Tibial nerve (tissue), 4 donors: ENCODE measurements at places on chromosomes 6 and 20. TPM values are rescaled to one million over a fixed set of nuclear protein-coding genes. Genes with fewer than 3 reads are reported as not detected.

DNA sequence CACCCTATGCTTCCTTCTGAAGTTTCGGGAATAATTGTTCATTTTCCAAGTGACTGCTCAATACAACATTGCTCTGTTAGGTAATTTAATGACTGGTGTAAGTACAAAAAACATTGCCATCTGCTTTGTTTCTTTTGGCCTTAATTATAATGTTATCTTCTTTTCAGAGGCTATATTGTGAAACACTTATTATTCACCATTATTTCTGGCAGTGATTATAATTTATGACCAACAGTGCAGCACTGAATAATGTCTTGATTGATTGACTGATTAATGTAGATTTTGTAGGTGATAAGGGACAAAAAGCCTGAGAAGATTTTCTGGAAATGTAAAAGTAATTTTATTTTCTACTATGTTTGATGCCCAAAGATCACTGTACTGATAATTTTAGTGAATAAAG lies 377.7 kb downstream of the PLCB1 start:
- no peak for DNase-seq
- H3K27me3 ChIP-seq, result no peaks in the 10 kb centered on the region

GRCh38 chr6:3227363-3228045 lies at the start of gene TUBB2B:
TSS of gene TUBB2B (minus strand) at chr6:3227653. CDS start at chr6:3227543, 110 bp downstream.
- no peak for DNase-seq
- peaks cover 53% of the 10 kb centered on the region for H3K4me1 ChIP-seq
- peak within 1 kb of the TSS; percentile 92 for H3K27ac ChIP-seq
- peak within 1 kb of the TSS; percentile 49 for H3K4me3 ChIP-seq

GRCh38 chr6:116444575-116444974 lies 16.6 kb upstream of the CALHM6 start:
- H3K4me3 ChIP-seq, result no peak overlapping the region
- no peaks in the 10 kb centered on the region for H3K36me3 ChIP-seq
- DNase-seq, result no peak
- no peaks in the 10 kb centered on the region for H3K27me3 ChIP-seq
- peaks cover 41% of the 10 kb centered on the region for H3K4me1 ChIP-seq

GRCh38 chr6:108598305-108598863 lies 37.7 kb downstream of the FOXO3 start:
- no peaks in the 10 kb centered on the region for H3K36me3 ChIP-seq
- no peak overlapping the region for H3K4me3 ChIP-seq
- DNase-seq, result no peak
- peaks cover 57% of the 10 kb centered on the region for H3K4me1 ChIP-seq
- H3K27ac ChIP-seq, result peak overlapping the region; percentile 6
- no peaks in the 10 kb centered on the region for H3K27me3 ChIP-seq

OR2H2 gene
- total RNA-seq, result not detected

- no peak overlapping the region for H3K4me3 ChIP-seq
- DNase-seq, result no peak
- no peaks in the 10 kb centered on the region for H3K36me3 ChIP-seq
- no peak overlapping the region for H3K27ac ChIP-seq
- no peaks in the 10 kb centered on the region for H3K27me3 ChIP-seq
Measured at GRCh38 chr6:37099442-37099841, 70.5 kb upstream of the PIM1 start.

DNA sequence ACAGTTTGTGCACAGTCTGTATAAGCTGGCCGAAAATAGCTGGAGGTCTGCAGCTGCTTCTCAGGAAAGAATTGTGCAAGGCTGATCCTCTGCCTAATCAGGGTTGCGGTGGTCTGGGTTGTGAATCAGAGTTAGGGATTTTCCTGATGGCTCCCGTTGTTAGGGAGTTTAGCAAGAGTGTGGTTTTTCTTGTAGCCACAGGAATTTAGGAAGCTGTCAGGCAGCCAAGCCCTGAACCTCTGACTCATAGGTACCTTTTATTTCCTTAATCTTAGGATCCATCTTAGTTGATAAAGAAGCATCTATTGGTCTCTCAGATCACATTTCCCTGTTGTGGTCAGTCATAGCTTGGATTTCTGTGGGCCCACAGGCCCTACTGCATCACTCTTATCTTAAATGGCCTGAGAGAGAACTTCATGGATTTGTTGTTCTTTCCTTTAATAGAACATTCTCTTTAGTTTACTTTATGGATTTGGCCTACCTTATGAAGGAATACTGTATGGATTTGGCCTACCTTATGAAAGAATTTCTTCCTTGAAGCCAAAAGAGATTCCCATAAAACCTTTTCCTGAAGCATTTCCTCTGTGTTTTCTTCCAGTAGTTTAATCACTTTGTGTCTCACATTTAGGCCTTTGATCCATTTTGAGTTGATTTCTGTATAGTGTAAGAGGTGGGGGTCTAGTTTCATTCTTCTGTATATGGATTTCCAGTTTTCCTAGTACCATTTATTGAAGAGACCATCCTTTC lies 10.3 kb downstream of the KIF25 start:
- no peaks in the 10 kb centered on the region for H3K4me1 ChIP-seq
- H3K27ac ChIP-seq, result no peak overlapping the region
- no peak for DNase-seq
- H3K36me3 ChIP-seq, result no peaks in the 10 kb centered on the region
- no peaks in the 10 kb centered on the region for H3K27me3 ChIP-seq

- H3K36me3 ChIP-seq, result no peaks in the 10 kb centered on the region
- no peak overlapping the region for H3K4me3 ChIP-seq
- H3K4me1 ChIP-seq, result peaks cover 16% of the 10 kb centered on the region
- no peaks in the 10 kb centered on the region for H3K27me3 ChIP-seq
Measured at GRCh38 chr6:139275279-139276055, 16.3 kb downstream of the TXLNB start.
